Bone marrow (tissue), 2 donors: ENCODE measurements at places on chromosomes 7 and 10.

GRCh38 chr7:82676777-82677463, 233.3 kb upstream of the CACNA2D1 start:
- no peak for DNase-seq

DNA sequence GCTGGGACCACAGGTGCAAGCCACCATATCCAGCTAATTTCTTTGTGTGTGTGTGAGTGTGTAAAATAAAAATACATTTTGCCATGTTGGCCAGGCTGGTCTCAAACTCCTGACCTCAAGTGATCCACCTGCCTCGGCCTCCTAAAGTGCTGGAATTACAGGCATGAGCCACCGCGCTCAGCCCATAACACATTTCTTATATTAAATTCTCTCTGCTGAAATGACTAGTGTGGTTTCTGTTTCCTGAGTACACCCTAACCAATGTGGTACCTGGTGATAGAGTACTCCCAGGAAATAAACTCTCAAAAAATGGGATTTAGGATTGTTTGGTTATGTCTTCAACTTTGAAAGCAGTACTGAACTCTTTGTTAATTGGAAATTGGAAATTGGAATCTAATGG, 19.4 kb upstream of the FHIP2A start:
- DNase-seq = no peak

- no peak for DNase-seq
Observed at GRCh38 chr7:142412551-142413193, 154.8 kb upstream of the PRSS58 start.

- no peak for DNase-seq
Observed at GRCh38 chr7:113120647-113121046, 2.3 kb upstream of the SMIM30 start.

GRCh38 chr10:30387646-30388243, 38.7 kb upstream of the MTPAP start:
- DNase-seq = no peak

DNA sequence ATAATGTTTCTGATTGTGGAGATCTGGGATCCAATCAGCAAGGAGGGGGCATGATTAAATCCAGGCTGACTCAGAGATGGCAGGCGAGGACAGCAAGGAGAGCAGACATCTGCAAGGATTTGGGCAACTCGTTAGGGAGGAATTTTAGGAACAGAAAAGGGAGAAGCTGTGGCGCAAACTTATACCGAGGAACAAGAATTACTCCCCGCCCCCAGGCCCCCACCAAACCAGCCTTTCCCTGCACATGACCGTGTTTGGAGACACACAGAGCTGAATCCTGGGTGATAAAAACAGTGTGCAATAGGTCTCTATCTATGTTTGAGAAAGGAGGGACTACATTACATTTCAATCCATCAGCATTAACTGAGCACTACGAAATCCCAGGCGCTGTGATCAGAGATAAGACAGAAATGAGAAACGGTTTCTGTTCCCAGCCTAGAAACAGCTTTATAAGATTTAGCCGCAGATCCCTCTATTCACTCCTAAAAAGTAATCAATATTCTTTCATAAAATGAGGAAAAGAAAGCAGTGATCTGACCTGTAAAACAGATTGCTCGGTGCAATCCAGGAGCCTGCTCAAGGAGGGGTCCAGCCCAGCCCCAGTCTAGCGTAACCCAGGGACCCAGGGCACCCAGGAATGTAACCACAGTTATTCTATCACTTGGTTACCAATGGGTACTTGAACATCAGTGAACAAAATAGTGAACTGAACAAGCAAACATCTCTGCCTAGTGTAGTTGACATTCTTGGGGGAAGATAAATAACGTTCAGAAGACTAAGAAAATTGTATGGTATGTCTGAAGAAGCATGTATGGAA, 37.2 kb upstream of the RAPGEF5 start:
- DNase-seq = no peak

DNA sequence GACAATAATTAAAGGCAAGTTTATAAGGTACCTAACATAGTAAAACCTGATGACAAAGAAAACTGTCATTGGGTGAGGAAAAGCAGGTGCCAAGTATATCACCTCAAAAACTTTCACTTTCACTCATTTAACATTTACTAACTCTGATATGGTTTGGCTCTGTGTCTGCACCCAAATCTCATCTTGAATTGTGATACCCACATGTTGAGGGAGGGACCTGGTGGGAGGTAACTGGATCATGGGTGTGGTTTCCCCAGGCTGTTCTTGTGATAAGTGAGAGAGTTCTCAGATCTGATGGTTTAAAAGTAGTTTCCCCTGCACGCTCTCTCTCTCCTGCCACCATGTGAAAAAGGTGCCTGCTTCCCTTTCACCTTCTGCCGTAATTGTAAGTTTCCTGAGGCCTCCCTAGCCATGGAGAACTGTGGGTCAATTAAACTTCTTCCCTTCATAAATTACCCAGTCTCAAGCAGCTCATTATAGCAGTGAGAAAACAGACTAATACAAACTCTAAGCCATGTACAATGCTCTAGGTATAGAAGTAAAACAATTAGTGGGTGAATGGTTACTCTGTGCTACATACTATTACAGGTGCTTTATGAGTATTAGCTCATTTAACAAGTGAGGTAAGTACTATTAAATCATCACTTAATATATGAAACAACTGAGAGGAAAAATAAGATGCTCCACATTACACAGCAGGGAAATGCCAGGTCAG, 199.0 kb downstream of the CHCHD3 start:
- no peak for DNase-seq

- no peak for DNase-seq
Observed at GRCh38 chr10:44880090-44880715, 30.9 kb upstream of the TMEM72 start.

DNA sequence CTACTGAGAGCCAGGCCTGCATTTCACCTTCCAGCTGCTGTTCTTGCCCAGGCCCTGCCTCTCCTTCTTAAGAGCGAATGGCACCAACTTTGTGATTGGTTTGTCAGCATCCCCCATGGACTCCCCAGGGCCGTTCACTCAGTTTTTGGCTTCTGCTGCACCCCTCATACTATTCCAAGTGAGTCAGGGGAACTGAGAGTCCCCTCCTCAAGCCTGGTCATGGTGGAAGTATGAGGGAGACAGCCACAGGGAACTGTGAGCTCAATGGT, 62.4 kb upstream of the ANTXRL start:
- DNase-seq = no peak

- DNase-seq = no peak
Observed at GRCh38 chr10:113982769-113983168, 60.9 kb upstream of the ADRB1 start.

DNA sequence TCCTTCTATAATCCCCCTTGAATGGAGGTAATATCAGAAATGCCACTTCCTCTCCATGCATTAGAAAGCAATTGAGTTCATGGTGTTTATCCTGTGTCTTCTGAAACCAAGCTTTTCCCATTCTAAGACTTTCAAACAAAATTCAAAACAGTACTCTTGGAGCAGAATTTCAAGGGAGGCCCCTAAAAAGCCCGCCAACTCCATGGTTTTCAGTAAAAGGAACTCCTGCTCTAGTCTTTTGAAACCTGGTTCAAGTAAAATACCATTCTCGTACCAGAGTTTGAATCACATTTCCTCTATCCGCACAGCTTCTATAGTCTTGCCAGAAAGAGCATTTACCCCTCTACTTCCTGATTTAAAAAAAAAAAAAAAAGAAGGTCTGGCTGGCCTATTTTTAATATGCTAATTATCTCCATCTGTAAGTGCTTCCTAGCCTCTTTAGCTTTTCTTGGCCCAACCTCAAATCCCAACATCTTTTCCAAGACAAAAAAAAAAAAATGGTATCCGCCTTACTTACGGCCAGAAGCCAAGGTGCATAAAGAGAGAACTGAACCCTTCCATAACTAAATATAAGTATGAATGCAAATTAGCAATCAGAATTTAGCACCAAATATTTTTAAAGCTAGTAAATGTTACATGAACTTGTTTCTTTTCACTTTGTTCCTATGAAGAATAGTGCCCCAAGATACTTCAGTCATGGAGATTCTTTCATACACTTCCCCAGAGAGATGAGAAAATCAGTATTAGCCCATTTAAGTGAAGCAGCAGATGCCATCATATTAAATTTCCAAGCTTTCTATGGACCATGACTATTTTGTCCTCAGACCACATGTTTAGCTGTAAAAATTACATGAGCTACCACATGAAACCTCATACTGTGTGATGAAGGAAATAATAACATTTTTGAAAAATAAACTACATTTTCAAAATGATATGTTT, 199.9 kb upstream of the FAM3C start:
- DNase-seq = no peak

- no peak for DNase-seq
Observed at GRCh38 chr10:103493916-103494877, 692 bp downstream of the NEURL1 start.

- DNase-seq = no peak
Observed at GRCh38 chr7:28800150-28800549, 158.0 kb downstream of the TRIL start.

GRCh38 chr7:41824284-41824683, 121.4 kb upstream of the INHBA start:
- DNase-seq = peak; percentile 45

- DNase-seq = no peak
Observed at GRCh38 chr7:18241543-18242231, 214.0 kb upstream of the PRPS1L1 start.

- no peak for DNase-seq
Observed at GRCh38 chr7:67773081-67773480, 776.4 kb downstream of the TYW1 start.

- DNase-seq = no peak
Observed at GRCh38 chr10:42969909-42970308, 107.0 kb upstream of the RET start.

DNA sequence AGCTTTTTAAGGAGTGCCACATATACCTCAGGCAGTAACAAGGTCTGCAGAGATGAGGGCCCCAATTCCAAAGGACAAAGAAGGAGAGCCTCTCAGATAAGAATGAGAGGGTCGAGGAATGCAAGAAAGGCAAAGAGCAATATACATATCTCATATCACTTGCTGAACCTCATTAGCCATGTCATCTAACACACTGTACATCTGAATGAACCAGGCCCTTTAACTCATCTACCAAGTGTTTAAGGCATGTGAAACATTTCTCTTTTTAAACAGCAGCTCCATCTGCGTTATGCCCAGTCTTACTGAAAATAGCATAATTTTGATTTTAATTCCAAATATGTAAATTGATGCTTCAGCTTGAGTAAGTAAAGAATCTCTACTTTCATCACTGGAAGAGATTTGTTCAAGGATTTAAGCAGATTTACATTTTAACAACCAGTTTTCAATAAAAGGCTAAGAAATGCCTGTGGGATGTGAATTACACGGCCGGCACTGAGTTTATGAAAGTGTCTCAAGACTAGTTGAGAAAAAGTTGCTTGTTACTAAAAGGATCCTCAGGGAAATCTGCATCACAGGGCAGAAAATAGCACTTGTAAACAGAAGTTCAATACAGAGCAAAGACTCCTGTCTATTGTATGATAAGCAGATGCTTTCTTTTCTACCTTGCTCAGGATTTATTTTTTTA, 123.8 kb upstream of the SLC26A5 start:
- no peak for DNase-seq
